H4 (cell line): ENCODE measurements at places on chromosomes 5 and 9. TPM values are rescaled to one million over a fixed set of nuclear protein-coding genes. Genes with fewer than 3 reads are reported as not detected.

DNA sequence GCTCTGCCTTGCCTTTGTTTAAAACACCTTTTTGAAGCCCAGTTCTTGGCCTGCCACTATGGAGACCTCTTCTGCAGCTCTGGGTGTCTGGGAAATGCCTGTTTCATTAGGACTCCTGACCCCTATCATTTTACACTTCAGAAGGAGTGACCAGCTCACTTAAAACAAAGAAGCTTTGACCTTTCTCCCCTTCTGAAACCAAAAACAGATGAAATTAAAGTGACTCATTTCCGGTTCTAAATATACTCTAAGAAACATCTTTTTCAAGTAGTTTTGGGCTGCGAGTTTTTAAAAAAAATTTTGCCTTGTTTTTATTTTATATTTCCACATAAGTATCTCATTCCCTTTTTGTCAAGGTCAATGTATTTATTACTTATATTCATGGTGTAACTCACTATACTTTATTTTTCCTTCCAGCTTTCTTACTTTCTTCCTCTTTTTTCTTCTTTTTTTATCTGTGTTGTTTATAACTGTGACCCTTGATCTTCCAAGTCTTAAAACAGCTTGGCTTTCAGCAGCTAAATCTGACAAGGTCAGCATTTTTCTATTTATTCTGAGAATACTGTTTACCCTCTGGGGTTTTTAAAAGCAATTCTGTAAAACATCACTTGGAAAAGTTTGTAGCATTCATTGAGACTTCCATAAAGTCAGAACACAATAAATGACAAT is 672.9 kb downstream of the NR2F1-AS1 start:
- peak; percentile 19 for DNase-seq

STK32A gene
- 0.04 and 0.77 TPM in 2 replicates for total RNA-seq

CNTLN gene
- total RNA-seq: 2.8 and 5.6 TPM in 2 replicates

DNA sequence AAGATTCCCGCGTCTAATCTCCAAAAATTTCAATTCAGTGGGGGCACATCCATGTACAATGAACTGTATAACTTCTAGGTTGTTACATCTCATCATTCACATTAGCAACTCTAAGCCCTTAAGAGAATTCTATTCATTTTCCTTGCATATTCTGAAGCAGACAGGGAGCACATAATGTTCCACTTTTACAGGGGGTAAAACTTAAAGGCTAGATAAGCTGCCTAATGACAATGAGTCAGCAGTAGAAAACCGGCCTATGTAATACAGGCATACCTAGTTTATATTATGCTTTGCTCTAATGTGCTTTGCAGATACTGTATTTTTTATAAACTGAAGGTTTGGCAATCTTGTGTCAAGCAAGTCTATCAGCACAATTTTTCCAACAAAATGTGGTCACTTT is 40.4 kb downstream of the PTAR1 start:
- DNase-seq: no peak

- DNase-seq: no peak
These were observed 30.2 kb downstream of the C5orf15 start for GRCh38 chr5:133938039-133938821.

DNA sequence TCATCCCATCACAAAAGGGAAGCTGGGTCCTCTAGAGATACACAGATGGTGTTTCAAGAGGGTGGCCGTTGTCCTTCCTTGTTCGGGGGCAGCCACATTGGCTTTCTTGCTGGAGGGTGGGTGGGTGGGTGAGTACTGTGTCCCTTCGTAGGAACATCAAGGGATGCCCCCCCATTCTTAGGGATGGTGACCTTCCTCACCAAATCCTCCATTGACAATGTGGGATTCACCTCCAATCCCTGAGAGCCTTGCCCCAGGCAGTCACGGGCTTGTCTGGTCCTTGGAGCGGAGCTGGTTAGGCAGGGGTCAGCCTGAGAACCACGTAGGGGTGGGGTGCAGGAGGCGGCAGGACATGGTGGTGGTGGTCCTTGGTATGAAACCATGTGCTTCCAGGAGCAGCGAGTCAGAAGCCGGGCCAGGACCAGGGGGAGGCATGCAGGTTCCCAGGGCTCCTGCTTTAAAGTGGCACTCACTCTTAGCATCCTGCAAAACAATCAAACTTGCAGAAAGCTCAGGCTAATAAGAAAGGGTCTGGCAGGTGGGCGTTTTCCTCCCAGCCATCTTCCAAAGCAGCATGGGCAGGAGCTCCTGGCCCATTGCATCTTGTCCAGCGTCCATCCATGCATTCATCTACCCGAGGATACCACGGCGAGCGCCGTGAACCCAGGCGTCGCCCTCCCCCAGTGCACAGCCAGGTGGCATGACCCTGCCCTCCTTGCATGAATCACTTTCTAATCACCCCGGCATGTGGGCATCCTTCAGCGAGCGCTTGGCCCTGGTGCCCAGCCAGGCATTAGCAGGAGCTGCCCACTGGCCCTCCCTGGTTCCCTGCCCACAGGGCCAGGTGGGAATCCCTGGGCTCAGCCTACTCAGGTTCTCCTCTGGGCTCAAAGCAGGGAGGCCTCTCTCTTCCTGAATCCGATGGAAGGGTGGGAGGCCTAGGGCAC is 76.4 kb downstream of the NTNG2 start:
- no peak for DNase-seq

DNA sequence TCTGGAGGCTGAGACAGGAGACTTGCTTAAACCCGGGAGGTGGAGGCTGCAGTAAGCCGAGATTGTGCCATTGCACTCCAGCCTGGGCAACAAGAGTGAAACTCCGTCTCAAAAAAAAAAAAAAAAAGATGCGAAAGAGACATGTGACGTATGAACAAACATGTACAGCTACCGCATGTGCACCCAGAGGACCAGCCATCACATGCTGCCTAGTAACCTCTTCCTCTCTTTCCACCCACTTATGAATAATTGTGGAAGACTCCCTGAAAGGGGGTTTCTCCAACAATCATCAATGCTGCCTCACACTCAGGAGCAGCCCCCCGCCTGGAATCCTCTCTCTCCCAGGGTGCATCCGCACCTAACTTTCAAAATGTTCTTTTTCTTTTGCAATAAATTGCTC is 2.2 kb downstream of the SARDH start:
- no peak for DNase-seq

- no peak for DNase-seq
These were observed 126.1 kb upstream of the RASA1 start for GRCh38 chr5:87141544-87141943.

DNA sequence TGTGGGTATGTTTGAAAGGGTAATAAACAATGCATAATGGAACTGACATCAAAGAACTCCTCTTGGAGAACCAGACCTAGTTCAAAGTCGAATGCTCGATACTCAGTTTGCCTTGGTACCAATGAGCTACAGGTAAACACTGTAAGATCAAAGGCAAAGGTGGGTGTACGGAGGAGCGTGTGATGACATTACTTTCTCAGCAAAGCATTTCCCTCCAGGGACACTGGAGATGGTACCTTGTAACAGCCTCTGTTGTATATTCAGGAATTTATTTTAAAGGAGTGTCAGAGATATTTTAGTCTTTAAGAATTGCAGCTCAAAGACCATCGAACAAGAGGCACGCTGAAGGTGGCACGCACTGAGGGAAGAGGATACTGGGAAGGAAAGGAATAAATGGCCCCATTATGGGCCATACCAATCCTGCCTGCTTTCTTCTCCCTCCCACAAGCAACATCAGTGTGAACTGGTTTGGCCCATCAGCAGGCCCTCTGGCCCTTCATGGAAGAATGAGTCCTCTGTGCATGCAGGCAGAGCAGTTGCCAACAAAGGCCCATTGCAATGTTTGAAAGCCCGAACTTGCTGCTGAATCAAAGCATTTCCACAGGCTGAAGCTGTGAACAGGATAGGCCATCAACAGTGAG is 410.2 kb downstream of the ACTL7B start:
- DNase-seq: no peak

DHFR gene
- total RNA-seq: 64.4 and 77.7 TPM in 2 replicates

GKAP1 gene
- 2.7 and 4.9 TPM in 2 replicates for total RNA-seq

CCL27 gene
- total RNA-seq: not detected in 2 replicates

GRCh38 chr9:109737295-109737694 is 42.7 kb upstream of the PALM2AKAP2 start:
- no peak for DNase-seq

DNA sequence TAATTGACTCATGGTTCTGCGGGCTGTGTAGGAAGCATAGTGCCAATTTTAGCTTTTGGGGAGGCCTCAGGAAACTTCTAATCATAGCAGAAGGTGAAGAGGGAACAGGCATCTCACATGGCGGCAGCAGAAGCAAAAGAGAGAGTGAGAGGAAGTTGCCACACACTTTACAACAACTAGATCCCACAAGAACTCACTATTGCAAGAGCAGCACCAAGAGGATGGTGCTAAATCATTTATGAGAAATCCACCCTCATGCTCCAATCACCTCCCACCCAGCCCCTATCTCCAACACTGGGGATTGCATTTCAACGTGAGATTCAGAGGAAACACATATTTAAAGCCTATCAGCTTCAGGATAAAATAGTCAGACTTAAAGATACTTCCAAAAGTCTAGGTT is 36.1 kb upstream of the LPAR1 start:
- no peak for DNase-seq

DNA sequence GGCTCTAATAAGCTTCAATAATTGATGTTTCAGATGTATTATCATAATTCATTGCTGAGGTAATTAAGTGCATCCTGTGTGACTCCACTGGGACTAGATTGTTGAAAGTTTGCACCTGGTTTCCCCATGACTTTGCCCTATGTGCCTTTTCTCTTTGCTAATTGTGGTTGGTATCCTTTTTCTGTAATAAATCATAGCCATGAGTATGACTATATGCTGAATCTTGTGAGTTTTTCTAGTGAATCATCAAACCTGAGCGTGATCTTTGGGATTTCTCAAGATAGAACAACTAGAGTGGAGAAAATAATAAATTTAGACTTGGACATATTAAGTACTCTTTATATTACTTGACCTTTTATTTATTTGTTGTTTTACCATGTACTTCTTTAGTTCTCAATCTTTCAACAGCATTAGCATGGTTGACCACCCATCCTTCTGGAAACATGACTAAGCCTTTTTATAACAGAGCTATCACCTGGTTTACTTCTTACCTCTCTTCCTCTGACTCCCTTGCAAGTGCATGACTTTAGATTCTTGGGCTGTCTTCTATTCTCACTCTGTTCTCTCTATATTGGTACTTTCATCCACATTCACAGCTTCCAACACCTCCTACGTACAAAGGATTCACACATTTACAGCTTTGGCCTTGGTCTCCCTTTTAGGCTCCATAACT is 239.6 kb upstream of the TAS2R1 start:
- no peak for DNase-seq

STC2 gene
- 36.6 and 43.8 TPM in 2 replicates for total RNA-seq

DNA sequence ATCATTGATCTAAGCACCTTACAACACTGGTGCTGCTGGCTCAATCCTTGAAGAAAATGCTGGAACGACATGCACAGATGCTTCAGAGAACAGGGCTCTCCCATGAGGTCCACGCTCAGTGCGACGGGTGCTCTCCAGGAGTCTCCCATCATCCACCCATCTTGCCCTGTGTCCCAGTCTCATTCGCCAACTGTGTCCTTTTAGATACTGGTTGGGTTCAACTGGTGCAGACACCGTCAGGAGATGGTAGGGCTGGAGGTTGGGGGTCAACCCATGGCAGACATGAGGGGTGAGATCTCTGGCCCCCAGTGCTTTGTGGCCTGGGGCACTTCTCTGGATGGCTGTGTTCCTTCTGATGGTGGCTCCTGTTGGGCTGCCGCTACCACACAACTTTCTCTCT is 1.6 kb upstream of the OBP2B start:
- no peak for DNase-seq

DNA sequence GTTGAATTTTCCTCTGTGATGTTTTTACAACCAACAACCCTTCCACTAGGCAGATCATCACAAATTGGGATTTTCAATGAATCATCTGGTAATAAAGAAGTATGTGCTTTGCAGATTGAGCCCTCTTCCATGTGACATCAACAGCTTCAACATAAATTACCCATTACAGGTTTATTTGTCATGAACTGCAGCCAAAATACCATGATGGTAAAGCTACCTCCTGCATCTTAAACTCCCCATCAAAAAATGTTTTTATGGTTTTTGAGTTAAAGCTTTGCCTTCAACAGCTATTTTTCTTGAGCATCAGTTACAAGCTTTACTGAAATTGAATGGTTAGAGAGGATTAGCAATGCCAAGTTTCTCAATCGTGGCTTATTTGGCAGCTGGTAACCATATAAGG is 211.4 kb upstream of the TUSC1 start:
- no peak for DNase-seq
